Cardiac muscle cell (in vitro differentiated cells and primary cell): ENCODE measurements at places on chromosomes 11 and 22. TPM values are rescaled to one million over a fixed set of nuclear protein-coding genes. Genes with fewer than 3 reads are reported as not detected.
A peak's percentile ranks its signal among the peaks of the same experiment; 100 is the strongest.

DTX4 gene
- 2.7 and 3.1 TPM in 2 replicates for total RNA-seq

DNA sequence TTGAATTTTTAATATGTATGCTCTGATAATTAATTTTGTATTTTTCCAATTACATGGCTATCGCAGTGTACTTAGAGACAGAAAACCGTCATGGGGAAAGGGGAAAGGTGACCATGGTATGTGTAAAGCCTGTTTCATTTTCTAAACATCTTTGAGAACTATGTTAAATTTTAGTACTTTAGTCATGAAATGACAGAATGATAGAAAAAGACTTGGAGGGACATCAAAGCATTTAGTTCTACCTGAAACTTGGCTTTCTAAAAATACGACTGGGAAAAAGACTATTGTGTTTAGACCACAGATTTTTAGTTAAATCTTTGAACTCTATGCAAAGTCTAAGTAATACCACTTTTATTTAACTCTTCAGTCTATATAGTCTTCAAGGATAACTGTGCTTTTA lies 54.1 kb downstream of the MAML2 start:
- no peaks in the 10 kb centered on the region for H3K27me3 ChIP-seq
- H3K4me1 ChIP-seq = peaks cover 6% of the 10 kb centered on the region
- H3K4me3 ChIP-seq = no peak overlapping the region
- DNase-seq = no peak
- no peaks in the 10 kb centered on the region for H3K36me3 ChIP-seq

GRCh38 chr11:73210916-73211667 lies 7.0 kb upstream of the P2RY2 start:
- no peak overlapping the region for H3K27ac ChIP-seq
- no peak overlapping the region for H3K4me3 ChIP-seq
- DNase-seq = no peak
- no peaks in the 10 kb centered on the region for H3K4me1 ChIP-seq

DNA sequence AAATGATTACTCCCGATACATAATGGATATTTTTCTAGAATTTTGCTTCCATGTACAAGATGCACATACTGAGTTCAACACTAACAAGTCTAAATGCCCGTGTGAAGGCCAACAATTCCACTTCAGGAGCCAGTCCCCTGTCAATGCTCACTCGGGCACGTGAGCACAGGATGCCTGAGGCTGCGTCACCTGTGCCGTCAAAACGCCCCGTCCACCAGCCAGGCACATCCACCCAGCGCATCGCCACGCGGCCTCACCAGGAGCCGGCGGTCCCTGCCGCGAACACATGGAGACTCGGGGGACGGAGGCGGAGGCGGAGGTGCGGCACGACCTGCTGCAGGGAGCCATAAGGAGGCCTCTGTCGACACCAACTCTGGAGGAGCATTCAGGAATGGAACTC lies 9.8 kb downstream of the TOLLIP start:
- H3K36me3 ChIP-seq = peaks cover 3% of the 10 kb centered on the region
- H3K27ac ChIP-seq = no peak overlapping the region
- DNase-seq = no peak
- H3K4me1 ChIP-seq = peaks cover 13% of the 10 kb centered on the region
- no peaks in the 10 kb centered on the region for H3K27me3 ChIP-seq

GRCh38 chr11:131845255-131845654 lies 474.8 kb downstream of the NTM start:
- peaks cover 8% of the 10 kb centered on the region for H3K4me1 ChIP-seq
- no peak for DNase-seq
- H3K27ac ChIP-seq = no peak overlapping the region
- peaks cover 5% of the 10 kb centered on the region for H3K27me3 ChIP-seq
- H3K36me3 ChIP-seq = no peaks in the 10 kb centered on the region

DNA sequence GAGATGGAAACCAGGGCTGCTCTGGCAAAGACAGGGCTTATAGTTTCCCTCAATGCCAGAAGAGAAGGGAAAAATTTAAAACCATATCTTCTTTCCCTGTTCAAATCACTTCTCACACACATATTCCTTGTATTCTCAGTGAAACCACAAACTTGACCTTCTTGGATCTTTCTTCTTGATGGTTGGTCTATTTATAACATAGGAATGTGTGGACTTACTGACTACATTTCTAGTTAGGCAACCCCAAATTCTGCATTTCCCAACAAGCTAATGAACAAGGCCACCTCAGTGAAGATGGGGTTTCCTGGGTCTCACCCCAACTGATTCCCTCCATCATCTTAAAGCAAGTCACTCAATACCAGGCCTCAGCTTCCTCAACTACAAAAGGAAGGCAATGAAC lies 3.8 kb upstream of the QSER1 start:
- no peaks in the 10 kb centered on the region for H3K36me3 ChIP-seq
- DNase-seq = peak; percentile 49
- H3K4me3 ChIP-seq = no peak overlapping the region
- H3K27ac ChIP-seq = no peak overlapping the region
- H3K4me1 ChIP-seq = peaks cover 6% of the 10 kb centered on the region
- H3K27me3 ChIP-seq = no peaks in the 10 kb centered on the region

- no peak for DNase-seq
- H3K36me3 ChIP-seq = no peaks in the 10 kb centered on the region
- H3K4me1 ChIP-seq = peaks cover 20% of the 10 kb centered on the region
- no peak overlapping the region for H3K4me3 ChIP-seq
- no peak overlapping the region for H3K27ac ChIP-seq
Observed at GRCh38 chr22:17489101-17489500, 74.2 kb upstream of the SLC25A18 start.

DNA sequence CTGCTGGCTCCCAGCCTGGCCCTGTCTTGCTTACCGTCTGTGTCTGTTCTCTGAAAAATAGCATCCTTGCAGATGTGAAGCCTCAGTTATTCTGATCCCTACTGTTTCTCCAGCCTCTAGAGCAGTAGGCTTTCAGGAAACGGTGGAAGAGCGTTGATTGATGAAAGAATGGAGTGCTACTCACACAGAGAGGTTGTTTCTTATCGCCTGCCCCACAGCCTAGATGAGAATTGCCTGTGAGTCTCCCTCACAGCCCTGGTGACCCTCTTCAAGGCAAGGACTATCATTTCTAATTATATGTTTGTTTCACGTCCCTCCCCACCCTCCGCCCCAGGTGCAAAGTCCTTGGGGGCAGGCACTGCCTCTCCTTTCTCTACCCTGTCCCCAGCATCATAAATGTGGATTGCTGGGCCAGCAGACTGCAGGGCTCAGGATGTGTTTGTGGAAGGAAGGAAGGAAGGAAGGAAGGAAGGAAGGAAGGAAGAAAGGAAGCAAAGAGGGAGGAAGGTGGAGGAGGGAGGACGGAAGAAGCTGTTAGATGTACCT lies 575.3 kb upstream of the B3GAT1 start:
- no peak overlapping the region for H3K4me3 ChIP-seq
- H3K36me3 ChIP-seq = no peaks in the 10 kb centered on the region
- no peak for DNase-seq
- no peak overlapping the region for H3K27ac ChIP-seq
- no peaks in the 10 kb centered on the region for H3K4me1 ChIP-seq

C11orf86 gene
- total RNA-seq = not detected in 2 replicates

DNA sequence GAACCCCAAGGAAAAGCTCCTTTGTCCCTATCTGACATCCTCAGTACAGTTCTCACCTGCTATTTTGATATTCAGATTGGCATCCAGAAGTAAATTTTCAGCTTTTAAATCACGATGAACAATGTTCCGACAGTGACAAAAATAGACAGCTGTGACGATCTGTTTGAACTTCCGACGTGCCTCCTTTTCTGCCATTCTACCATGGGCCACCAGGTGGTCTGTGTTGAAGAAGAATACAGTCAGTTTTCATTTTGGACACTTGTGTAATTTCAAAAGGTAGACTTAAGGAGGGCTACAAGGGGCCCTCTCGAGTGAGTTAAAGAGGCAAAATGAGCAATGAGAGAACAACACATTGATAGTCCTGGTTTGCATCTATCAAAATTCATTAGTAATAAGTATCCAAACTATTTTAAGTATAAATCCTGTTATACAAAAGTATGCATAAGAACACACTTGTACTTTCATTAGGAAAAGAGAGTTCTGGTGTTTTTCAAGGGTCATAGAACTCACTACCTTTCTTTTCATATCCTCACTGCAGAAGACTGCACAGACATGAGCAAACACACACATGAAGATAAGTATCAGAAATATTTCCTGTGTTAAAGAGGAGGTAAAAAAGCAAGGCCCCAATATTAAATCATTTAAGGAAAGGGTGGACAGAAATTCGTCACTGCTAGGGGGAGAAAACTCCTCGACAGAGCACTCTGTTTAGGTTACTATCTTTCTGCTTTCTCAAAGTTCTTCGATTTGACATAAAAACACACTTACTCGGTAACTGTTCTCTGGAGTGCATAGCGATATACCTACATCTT lies 89.9 kb upstream of the APOA1 start:
- H3K4me3 ChIP-seq = no peak overlapping the region
- H3K27me3 ChIP-seq = no peaks in the 10 kb centered on the region
- H3K36me3 ChIP-seq = peaks cover 9% of the 10 kb centered on the region
- peaks cover 52% of the 10 kb centered on the region for H3K4me1 ChIP-seq
- H3K27ac ChIP-seq = peak overlapping the region; percentile 41
- DNase-seq = peak; percentile 23

IGLL1 gene
- total RNA-seq = not detected in 2 replicates

FOSL1 gene
- total RNA-seq = 0.21 TPM in 1 of 2 replicates, not detected in the other

GRCh38 chr11:66293777-66294625 lies 2.3 kb downstream of the TMEM151A start:
- no peak overlapping the region for H3K27ac ChIP-seq
- H3K4me1 ChIP-seq = no peaks in the 10 kb centered on the region
- H3K27me3 ChIP-seq = peaks cover 47% of the 10 kb centered on the region
- DNase-seq = no peak

- peaks cover 7% of the 10 kb centered on the region for H3K36me3 ChIP-seq
- no peaks in the 10 kb centered on the region for H3K27me3 ChIP-seq
- H3K4me3 ChIP-seq = no peak overlapping the region
Observed at GRCh38 chr11:46445920-46446771, 54.6 kb upstream of the CHRM4 start.

DNA sequence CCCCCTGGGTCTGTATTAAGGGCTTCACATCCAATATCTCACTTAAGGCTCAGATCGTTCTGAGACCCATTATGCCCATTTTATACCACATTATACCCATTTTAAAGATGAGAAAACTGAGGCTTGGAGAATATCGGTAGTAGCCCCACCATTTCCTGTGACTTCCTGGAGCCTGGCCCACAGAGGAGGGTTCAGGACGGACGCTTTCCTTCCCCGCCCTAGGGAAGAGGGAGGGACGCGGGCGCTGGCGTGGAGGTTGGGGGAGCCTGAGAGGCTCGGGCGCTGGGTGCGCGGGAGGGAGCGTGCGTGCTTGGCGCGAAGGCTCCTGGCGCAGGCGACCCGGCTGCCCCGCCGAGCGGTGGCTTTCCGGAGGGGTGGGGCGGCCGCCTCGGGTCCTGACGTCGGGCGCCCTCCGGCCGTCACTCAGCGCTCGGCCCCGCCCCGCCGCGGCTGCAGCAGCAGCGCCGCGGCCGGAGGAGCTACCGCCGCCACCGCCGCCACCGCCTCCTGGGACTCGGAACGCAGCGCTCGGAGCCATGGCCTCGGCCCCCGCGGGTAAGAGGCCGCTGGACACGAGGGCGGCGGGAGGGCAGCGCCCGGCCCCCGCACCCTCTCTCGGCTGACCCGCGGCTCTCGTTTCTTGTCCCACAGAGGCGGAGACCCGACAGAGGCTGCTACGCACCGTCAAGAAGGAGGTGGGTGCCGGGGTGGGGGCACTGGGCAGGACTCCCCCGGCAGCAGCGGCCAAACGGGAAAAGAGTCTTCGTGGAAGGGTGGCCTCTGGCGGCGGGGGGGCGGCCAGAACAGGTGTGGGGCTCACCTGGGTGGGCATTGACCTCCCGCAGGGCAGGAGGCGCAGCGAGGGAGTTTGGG lies at the start of gene SGSM1:
SGSM1 (plus strand) TSS at position 422 of the 873 bp plus-strand sequence; CDS start at position 537, 115 bp downstream.
- DNase-seq = peak; percentile 68
- no peaks in the 10 kb centered on the region for H3K36me3 ChIP-seq
- H3K4me1 ChIP-seq = no peaks in the 10 kb centered on the region
- H3K27me3 ChIP-seq = peaks cover 11% of the 10 kb centered on the region
- H3K4me3 ChIP-seq = peak within 1 kb of the TSS; percentile 39

DNA sequence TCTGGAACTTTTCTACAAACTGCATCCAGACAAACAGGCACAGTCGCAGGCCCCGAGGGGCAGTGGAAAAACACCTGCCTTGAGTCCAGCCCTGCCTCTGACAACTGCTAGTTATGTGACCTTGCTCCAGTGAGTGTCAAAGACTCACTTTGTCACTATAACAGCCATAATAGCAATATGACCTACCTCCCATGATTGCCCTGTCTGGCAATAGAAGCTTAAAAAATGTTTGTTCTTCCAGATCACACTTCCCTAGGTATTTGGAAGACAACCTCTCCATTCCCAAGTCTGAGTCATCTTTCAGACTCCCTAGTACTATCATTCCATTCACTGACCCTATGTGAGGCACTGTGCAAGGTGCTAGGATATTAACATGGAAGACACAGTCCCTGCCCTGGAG lies 74.5 kb downstream of the RPL27A start:
- DNase-seq = no peak
- no peaks in the 10 kb centered on the region for H3K27me3 ChIP-seq
- no peak overlapping the region for H3K4me3 ChIP-seq

GRCh38 chr22:32535531-32536190 lies 61.0 kb downstream of the FBXO7 start:
- H3K27ac ChIP-seq = no peak overlapping the region
- DNase-seq = no peak
- H3K4me1 ChIP-seq = peaks cover 32% of the 10 kb centered on the region
- H3K36me3 ChIP-seq = no peaks in the 10 kb centered on the region
- H3K27me3 ChIP-seq = no peaks in the 10 kb centered on the region

HTR3A gene
- 0.24 TPM in 1 of 2 replicates, not detected in the other for total RNA-seq

GRCh38 chr11:72584293-72584938 lies 89.8 kb downstream of the PDE2A start:
- no peaks in the 10 kb centered on the region for H3K36me3 ChIP-seq
- H3K27ac ChIP-seq = no peak overlapping the region
- H3K4me3 ChIP-seq = peak overlapping the region; percentile 2
- H3K27me3 ChIP-seq = peaks cover 71% of the 10 kb centered on the region
- DNase-seq = peak; percentile 9

CRYBB1 gene
- total RNA-seq = 0.11 TPM in 1 of 2 replicates, not detected in the other
